GM06990 (cell line): ENCODE measurements at places on chromosomes 4 and X.

- no peak for DNase-seq
These were observed 15.3 kb downstream of the ADAMTS3 start for GRCh38 chr4:72553540-72554337.

GRCh38 chrX:17226736-17227135 lies 148.3 kb upstream of the NHS start:
- DNase-seq, result no peak

DNA sequence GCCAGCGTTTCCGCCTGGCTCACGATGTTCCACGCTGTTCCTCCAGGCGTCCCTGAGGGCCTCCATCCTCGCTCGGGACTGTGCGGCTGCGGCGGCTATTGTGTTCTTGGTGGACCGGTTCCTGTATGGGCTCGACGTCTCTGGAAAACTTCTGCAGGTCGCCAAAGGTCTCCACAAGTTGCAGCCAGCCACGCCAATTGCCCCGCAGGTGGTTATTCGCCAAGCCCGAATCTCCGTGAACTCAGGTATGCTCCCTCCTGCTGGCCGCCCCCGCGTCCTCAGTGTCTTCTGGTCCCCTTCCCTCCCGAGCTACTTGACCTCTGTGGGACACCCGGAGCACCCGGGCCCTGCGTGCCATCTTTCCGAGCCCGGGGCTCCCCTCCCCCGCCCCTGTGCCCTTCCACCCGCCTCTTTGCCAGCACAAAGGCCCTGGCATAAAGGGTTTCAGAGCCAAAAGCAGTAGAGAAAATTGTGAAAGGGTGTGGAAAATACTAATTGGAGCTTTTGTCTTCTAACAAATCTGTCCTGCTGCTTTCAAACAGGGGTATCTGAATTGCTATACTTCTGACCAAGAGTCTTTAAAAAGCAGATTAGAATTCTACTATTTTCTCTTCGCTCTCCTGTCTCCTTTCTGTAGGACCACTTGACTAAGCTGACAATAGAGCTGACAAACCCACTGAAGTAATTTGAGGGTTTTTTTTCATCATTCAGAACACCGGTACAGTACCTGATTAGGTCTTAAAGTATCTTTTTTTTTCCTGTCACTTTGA lies 104.0 kb downstream of the NEUROG2 start:
- no peak for DNase-seq

DNA sequence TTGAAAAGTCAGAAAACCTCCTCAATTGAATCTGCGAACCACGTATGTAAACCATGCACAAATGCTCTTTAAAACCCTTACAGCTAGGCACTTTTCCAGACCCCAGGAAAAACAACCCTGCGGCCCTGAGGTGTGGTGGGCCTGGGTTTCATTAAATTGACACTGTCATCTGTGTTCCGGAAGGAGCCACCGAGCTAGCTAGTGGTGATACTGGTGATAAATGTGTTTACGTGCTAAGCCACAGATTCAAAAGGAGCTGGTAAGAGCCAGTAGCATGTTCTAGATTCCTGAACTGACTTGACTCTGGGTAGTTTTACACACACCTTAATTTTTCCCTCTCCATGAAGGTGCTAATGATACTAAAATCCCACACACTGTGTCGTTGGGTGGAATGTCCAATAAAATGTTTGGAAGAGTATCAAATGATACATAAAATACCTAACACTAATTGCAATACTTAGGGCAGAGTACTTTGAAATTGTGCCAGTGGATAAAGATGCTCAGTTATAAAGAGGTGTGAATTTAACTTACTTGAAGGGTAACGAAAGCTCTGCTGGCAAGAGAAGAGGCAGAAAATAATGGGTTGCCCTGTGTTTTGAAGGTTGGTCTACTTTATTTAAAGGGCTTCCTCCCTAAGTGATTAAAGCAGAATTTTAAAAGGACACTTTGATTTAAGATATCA lies 8.5 kb downstream of the SMS start:
- no peak for DNase-seq

GRCh38 chr4:11028334-11028733 lies 343.8 kb upstream of the CLNK start:
- no peak for DNase-seq
